ENCODE measurements at places on chromosomes 3 and 15. TPM values are rescaled to one million over a fixed set of nuclear protein-coding genes. Genes with fewer than 3 reads are reported as not detected.

Gene KLHL25
- 16.0 TPM for total RNA-seq

Gene DNAH12
- 0.92 TPM for total RNA-seq

Gene TTC21A
- total RNA-seq: 8.1 TPM

Gene FBN1
- 0.93 TPM for total RNA-seq

Gene TMEM45A
- 0.95 TPM for total RNA-seq

Gene ZBTB47
- total RNA-seq: 6.0 TPM

Gene ZPLD1
- 0.64 TPM for total RNA-seq

Gene MAN2C1
- 239 TPM for total RNA-seq

Gene ALCAM
- total RNA-seq: 146 TPM

Gene BMF
- total RNA-seq: 11.5 TPM

Gene ATP6V1A
- 65.2 TPM for total RNA-seq

Gene IQCH
- 5.5 TPM for total RNA-seq

Gene PLOD2
- total RNA-seq: 84.0 TPM

Gene PDZRN3
- not detected for total RNA-seq

Gene ANKUB1
- not detected for total RNA-seq

Gene CCDC9B
- total RNA-seq: 85.6 TPM

Gene PAQR9
- 1.3 TPM for total RNA-seq

Gene RFTN1
- total RNA-seq: 1.8 TPM

Gene SMCO1
- not detected for total RNA-seq

Gene ACTRT3
- 2.2 TPM for total RNA-seq

Gene ALDH1A2
- 231 TPM for total RNA-seq

Gene CACNA1D
- 36.3 TPM for total RNA-seq

Gene ZWILCH
- 33.2 TPM for total RNA-seq

Gene WWTR1
- total RNA-seq: 202 TPM

Gene ACVR2B
- 6.2 TPM for total RNA-seq

Gene GP9
- not detected for total RNA-seq

Gene GOLGA8S
- total RNA-seq: 0.09 TPM

Gene CPEB1
- total RNA-seq: 7.6 TPM

Gene CHL1
- 1.0 TPM for total RNA-seq

Gene LRRC2
- total RNA-seq: not detected

Gene THRB
- 15.5 TPM for total RNA-seq

Gene OSBPL10
- 53.3 TPM for total RNA-seq

Gene DHFR2
- total RNA-seq: 5.0 TPM

Gene CXCR6
- total RNA-seq: not detected

Gene PCSK6
- total RNA-seq: 4.0 TPM

Gene PATL2
- 3.8 TPM for total RNA-seq

Gene USP13
- total RNA-seq: 29.8 TPM
